Activated T-cell treated with anti-CD3 and anti-CD28 coated beads, Interleukin-2, amount 50 U/mL, for 72 hours (primary cell): ENCODE measurements at places on chromosomes 5 and 9. TPM values are rescaled to one million over a fixed set of nuclear protein-coding genes. Genes with fewer than 3 reads are reported as not detected.

The FBLL1 gene
- 1.6 TPM for total RNA-seq

DNA sequence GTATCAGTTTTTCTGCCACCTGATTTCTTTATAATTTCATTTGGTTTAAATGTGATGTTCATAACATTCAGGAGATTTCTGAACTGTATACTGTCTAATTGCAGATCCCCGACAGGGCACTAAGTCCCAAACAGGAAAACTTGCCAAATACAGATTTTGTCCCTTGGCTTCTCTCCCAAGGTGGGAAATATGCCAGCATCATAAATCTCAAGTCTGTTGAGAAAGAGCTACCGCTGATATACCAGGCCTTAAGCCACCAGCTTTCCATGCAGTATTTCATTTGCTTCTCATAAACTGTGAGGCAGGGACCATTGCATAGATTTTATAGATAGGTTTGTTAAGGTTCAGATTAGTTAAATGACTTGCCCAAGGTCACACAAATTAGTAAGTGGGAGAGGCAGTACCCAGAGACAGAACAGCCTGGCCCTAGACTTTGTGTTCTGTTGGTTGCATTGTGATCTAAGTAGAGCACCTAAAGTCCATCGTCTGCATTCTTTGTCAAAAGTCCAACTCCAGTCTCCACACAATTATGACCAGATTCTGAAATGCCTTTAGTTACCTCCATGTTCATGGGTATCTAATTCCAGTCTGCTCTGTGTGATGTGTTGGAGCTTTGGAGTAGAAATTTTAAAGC lies 16.2 kb downstream of the GPR21 start:
- no peak overlapping the region for H3K4me3 ChIP-seq
- DNase-seq, result no peak
- no peaks in the 10 kb centered on the region for H3K4me1 ChIP-seq
- H3K27me3 ChIP-seq, result no peaks in the 10 kb centered on the region

- H3K4me3 ChIP-seq, result no peak overlapping the region
- no peak overlapping the region for H3K27ac ChIP-seq
- peaks cover 9% of the 10 kb centered on the region for H3K27me3 ChIP-seq
- H3K36me3 ChIP-seq, result no peaks in the 10 kb centered on the region
- no peaks in the 10 kb centered on the region for H3K4me1 ChIP-seq
These were observed 13.7 kb upstream of the ADAMTS16 start for GRCh38 chr5:5126444-5126843.

- H3K4me1 ChIP-seq, result peaks cover 25% of the 10 kb centered on the region
- peak overlapping the region; percentile 91 for H3K4me3 ChIP-seq
- DNase-seq, result no peak
- peaks cover 20% of the 10 kb centered on the region for H3K36me3 ChIP-seq
- H3K27me3 ChIP-seq, result no peaks in the 10 kb centered on the region
These were observed 3.1 kb downstream of the EGR1 start for GRCh38 chr5:138468133-138468965.

GRCh38 chr9:18706648-18707047 lies 232.7 kb downstream of the ADAMTSL1 start:
- no peaks in the 10 kb centered on the region for H3K36me3 ChIP-seq
- no peak overlapping the region for H3K27ac ChIP-seq
- H3K4me3 ChIP-seq, result no peak overlapping the region
- H3K4me1 ChIP-seq, result no peaks in the 10 kb centered on the region
